ENCODE measurements at places on chromosomes 2 and 18. TPM values are rescaled to one million over a fixed set of nuclear protein-coding genes. Genes with fewer than 3 reads are reported as not detected.

The AKAIN1 gene
- total RNA-seq: not detected

The SLC14A1 gene
- total RNA-seq: 3.5 TPM

The HIBCH gene
- 15.6 TPM for total RNA-seq

The ZDBF2 gene
- 12.8 TPM for total RNA-seq

The TMEM169 gene
- 1.1 TPM for total RNA-seq

The FOXD4L1 gene
- total RNA-seq: 0.14 TPM

The SP5 gene
- not detected for total RNA-seq

The NDC80 gene
- 67.0 TPM for total RNA-seq

The EVA1A gene
- not detected for total RNA-seq

DNA sequence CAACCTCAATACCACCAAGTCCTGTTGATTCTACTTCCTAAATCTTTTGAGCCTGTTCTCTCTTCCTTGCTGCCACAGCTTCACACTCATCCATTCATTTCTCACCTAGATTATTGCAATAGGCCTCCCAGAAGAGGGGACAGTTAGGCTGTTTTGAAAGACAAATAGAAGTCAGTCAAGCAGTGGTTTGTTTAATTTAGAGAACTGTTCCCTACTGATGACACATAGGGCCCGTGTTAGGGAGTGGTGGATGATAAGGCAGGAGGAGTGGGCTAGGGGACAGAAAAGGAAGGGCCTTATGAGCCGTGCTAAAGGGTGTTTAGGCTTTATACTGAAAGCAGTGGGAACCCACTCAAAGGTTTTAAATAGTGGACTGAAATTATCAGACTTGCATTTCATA lies 59.6 kb upstream of the ZFP36L2 start:
- no peak for DNase-seq

DNA sequence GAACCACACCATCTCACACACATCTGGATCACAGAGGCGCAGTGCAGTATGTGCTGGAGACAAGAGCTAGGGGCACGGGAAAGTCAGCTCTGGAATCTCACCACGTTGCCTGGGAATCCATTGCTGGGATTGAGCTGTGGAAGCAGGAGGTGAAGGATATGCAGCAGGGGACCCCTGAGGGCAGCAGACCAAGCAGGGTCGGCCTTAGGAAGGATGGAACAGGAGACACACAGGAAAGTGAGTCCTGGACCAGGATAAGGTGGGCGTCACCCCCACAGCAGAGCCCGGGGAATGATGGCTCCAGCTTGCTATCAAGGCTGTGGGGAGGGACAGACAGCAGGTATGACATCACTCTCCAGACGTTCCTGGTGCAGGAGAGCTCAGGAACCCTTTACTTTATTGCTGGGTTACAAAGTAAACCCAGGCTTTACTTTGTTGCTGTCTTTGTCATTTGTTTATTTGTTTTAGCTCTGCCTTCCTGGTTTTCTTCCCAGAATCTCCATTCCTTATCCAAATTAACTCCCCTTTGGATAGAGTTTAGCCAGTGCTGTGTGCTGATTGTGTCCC lies 329.8 kb upstream of the MYT1L start:
- DNase-seq: no peak

DNA sequence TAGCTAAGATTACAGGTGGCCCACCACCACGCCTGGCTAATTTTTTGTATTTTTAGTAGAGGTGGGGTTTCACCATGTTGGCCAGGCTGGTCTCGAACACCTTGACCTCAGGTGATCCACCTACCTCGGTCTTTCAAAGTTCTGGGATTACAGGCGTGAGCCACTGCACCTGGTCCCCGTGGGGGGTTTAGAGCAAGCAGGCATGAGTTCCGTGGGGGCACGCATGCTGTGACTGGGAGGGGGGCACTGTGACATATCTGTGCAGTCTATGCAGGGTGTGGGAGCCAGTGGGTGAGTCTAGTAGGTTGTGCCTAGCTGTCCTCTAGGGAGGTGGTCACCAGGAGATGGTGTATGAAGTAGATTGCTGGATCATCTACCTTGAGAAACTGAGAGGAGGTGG lies 16.6 kb upstream of the ZDBF2 start:
- DNase-seq: no peak

GRCh38 chr2:198296665-198297308 lies 492.4 kb downstream of the PLCL1 start:
- no peak for DNase-seq

GRCh38 chr2:37781028-37781427 lies 109.6 kb upstream of the CDC42EP3 start:
- no peak for DNase-seq

- DNase-seq: no peak
Observed at GRCh38 chr18:37297106-37297505, 268.5 kb downstream of the CELF4 start.

GRCh38 chr2:54083021-54083420 lies 32.4 kb upstream of the ACYP2 start:
- DNase-seq: no peak

DNA sequence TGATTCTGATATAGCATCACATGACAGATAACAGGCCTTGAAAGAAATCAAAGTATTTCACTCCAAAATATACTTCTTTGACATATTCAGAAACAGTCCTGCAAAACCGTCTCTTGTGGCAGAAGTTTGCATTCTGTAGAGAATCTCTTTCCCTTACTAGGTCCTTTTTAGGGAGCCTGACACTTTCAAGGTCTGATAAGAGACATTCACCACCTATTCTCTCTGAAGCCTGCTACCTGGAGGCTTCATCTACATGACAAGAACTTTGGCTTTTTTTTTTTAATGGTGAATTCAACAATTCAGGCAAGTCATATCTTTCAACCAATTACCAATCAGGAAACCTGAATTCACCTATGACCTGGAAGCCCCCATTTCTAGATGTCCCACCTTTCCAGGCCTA lies 83.8 kb downstream of the CCDC178 start:
- no peak for DNase-seq

GRCh38 chr2:20589975-20590703 lies 60.8 kb downstream of the HS1BP3 start:
- peak; percentile 15 for DNase-seq

- no peak for DNase-seq
Observed at GRCh38 chr18:26519114-26519513, 29.2 kb downstream of the KCTD1 start.

DNA sequence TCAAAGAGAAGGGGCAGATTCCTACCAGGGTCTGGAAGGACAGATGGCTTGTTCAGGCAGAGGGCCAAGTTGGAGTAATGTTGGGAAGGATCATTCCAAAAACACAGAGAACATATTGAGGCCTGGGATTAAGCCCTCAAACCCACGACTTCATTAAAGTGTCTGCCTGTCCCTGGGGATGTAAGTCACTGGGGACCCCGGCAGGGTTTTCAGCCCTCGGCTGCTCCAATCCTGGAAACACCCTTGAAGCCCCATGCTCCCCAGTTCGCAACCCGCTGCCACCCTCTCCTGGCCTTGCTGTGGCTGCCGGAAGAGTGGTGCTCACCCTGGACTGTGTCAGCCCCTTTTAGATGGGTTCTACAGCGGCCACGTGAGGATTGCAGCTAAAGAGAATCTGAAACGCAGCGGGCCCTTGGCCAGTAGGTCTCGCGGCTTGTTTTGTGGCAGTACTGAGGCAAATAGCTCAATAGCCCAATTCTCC lies 79.9 kb downstream of the EPAS1 start:
- no peak for DNase-seq

GRCh38 chr2:129587426-129588064 lies 391.9 kb upstream of the RAB6C start:
- no peak for DNase-seq

DNA sequence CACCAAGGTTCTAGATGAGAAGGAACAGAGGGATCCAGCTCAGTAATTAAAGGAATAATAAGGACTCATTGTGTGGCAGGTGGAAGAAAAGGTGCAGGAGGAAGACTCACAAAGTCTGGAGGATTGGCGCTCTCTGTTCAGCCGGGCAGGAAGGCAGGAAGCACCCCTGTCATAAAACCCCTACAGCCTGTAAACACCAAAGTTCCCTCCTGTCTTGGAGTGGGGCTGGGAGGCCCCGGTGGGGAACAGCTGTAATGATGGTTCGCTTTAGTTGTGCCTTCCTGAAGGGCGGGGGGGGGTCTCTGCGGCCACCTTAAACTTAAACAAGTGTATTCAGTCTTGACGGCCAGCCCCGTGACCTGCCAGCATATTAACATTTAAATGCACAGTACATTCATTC lies 84.3 kb downstream of the GBX2 start:
- no peak for DNase-seq

DNA sequence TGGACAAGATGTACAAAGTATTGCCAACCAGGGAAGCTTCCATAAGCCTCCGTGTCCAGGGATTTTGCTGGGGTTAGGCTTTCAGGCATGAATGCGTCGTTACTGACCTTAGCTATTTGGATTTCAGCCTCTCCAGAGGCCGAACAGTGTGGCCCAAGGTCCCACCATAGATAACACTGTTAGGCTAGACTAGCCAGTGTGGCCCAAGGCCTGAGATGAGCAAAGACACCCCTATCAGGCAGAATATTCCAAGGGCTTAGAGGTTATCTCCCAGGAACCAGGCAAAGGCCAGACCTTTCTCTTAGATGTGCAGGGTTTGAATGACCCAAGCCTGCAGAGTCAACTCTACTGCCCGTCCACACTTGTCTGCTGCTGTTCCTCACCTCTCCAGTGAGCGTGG lies 131.7 kb upstream of the NDUFV2 start:
- no peak for DNase-seq

GRCh38 chr2:168722592-168722991 lies 79.8 kb upstream of the NOSTRIN start:
- no peak for DNase-seq

DNA sequence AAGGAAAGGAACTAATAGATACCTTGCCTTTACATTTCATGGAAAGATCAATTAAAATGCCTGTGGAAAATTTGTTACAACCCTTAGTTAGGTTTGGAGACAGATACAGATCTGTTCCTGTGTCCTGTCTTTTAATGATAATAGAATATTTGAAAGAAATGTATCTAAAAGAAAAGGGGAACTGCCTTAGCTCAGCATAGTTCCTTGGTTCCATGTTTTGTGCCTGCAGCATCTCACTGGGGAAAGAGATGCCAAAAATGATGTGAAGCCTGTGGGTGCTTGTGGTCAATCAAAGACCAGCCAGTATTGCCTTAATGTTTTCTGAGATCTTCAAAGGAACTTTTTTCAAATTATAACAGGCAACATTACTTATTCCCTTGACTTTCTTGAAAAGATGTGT lies 147.6 kb downstream of the ADCYAP1 start:
- DNase-seq: no peak

DNA sequence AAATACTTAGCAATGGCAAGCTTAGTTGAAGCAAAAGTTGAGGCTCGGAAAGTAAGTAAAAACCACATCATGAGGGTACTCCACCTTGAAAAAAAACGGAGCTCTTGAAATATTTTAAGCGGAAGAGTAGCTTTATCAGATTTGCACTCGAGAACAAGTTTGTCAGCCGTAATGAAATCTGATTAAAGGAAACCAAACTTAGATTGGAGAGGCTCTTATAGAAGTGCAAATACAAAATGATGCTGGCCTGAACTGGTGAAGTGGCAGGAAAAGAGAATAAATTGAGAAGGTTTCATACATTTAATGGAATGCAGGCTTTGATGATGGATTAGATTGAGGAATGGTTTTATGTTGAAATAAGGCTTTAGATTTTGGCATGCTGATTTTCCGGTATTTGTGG lies 484.2 kb downstream of the PID1 start:
- no peak for DNase-seq

- no peak for DNase-seq
Observed at GRCh38 chr2:11257964-11258363, 86.5 kb downstream of the ROCK2 start.

DNA sequence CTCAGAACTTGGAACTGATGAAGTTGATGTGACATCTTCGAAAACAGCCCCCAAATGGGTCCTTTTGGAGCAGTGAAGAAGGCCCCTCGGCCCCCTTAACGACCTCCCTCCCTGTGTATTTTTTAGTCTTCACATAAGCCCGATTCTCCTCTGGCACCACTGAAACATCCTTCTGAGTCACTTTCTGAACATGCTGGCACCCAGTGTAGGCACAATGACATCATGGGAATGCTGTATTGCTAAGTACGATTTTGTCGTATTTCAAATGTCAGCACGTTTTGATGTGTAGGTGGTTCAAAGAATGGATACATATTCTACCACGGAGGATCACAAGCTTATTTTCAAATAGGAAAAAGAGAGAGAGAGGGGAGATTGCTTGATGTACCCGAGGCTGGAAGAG lies 111.7 kb upstream of the RIOK3 start:
- no peak for DNase-seq

DNA sequence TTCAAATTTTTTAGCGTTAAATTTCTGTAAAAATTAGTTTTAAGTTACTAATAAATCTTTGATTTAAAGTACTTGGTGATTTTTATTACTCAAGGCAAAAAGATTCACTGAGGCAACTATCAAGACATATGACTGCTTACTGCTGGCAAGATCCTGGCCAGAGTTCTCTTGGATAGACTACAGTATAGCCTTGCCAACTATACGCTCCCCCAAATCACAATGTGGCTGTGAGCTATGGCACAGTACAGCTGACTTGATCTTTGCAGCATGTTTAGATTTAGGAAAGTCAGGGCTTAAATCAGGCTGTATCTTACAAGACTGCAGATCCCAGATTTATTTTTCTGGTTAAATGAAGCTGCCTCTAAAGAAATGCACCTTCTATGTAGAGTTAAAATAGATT lies 26.5 kb downstream of the MSTN start:
- DNase-seq: no peak

GRCh38 chr2:66888791-66889631 lies 454.1 kb downstream of the MEIS1 start:
- DNase-seq: no peak

DNA sequence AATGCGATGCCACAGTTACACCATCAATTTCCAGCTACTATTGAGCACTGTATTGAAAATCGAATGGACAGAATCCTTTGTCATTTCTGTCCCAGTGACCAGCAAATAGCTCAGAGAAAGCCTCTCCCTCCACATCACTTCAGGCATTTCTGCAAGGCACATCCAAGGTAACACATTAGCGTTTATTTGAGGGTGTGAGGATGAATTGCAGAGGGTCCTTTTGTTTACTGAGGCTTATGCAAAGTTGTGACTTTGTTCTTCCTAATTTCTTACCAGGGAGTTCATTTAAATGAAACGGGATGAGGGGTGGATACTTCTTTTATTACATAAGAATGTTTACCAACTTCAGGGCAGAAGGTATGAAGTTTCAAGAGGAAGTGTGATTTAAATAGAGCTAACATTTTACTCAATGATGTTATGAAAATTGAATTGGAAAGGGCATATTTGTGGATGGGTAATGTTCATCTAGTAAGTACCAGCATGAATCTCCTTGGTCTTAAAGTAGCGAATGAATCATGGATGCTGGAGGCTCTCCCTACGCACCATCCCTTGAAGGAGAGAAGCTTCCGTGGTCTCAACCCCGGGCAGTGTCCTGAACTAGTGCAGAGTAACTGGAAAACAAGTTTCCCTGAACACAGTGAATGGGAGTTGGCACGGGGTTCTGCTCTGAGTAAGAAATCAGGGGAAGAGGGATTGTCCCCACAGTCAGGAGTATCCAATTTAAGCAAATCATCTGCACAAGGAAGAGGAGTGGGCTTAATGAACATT lies 756.5 kb downstream of the GALR1 start:
- no peak for DNase-seq

DNA sequence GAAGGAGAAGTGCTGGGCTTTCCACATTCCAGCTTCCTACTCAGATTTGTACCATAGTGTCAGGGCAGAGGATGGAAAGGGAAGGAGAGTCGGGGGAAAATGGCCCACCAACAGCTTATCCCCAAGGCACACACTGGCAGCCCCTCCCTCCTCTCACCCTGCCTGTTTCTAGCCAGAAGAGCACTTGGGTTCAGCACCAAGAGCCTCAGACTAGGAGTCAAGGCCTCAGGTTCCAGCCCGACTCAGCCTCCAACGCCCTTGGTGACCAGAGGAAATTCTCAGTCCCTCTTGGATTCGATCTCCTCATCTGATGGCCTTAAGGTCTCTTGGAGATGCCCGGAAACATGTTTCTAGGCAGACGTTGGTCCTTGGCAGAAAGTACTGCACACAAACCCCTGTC lies 53.9 kb downstream of the TNS1 start:
- DNase-seq: no peak

All from activated naive CD8-positive, alpha-beta T cell treated with anti-CD3 and anti-CD28 coated beads, Interleukin-2, amount 10 ng/mL, durations not matched to agents 7 days and 5 days (primary cell).